ENCODE measurements at places on chromosomes 1 and 21. TPM values are rescaled to one million over a fixed set of nuclear protein-coding genes. Genes with fewer than 3 reads are reported as not detected.

The CITED4 gene
- 23.7 TPM for polyA plus RNA-seq

DNA sequence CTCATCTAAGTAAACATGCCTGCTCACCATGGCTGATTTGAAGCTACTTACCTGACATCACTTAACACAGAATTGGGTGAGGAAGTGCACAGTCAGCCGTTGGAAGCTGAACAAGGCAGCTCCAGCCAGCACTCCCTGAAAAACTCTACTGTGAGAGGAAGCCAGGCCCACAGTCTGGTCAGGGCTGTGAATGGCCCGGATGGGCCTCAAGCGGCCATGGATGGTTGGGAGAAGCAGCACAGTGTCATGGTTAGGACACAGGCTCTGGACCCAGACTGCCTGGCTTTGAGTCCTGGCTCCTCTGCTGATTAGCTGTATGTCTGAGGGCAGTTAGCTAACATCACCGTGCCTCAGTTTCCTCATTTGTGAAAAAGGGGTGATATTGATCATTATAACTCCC is 267.8 kb downstream of the GRIK3 start:
- DNase-seq, result no peak

The B3GALT2 gene
- polyA plus RNA-seq, result not detected

DNA sequence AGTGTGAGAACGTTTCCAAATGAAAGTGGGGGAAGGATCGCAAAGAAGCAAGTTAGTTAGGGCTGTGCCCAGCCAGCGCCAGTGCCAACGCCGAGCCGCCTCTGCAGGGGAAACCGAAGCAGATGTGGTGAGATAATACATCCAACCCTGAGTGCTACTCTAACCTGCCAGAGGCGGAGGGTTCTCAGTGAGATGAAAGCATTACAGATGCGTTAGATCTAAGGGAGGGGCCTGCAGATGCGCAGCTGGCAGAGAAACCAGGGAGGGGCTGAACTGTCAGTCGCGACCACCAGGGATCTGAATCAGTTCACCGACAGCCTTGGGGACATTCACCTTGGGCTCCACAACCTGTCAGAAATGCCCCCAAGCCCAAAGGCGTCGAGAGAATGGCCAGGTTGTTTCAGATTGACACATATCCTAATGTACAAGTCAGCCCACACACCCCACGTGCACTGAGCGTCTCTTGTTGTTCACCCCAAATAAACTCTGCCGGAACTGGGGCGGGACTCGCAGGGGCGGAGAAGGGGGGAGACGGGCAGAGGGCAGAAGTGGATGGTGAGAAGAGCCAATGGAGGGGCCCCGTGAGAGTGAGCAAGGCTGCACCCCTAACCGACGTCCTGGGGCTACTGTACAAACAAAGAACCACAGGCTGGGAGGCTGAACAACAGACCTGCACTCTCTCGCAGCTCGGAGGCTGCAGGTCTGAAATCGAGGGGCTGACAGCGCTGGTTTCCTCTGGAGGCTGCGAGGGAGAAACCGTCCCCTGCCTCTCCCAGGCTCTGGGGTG is 8.7 kb upstream of the UMODL1 start:
- no peak for DNase-seq

DNA sequence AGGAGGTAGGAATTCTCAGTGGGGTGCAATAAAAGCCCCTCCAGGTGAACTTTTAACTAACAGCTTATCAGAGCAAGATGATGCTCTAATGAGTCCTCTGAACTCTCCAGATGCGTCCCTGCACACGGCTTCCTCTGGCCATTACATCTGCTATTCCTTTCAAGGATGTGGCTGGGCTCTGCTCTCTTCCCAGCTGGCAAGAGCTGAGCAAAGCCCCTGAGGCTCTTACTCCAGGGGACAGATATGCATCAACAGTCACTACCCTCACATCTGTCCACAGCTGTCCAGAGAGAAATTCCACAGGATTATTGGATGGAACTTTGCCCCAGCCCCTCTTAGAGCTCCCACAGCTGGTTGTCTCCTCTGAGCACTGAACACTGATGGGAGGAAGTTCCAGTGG is 267.8 kb downstream of the C1orf94 start:
- DNase-seq, result no peak

DNA sequence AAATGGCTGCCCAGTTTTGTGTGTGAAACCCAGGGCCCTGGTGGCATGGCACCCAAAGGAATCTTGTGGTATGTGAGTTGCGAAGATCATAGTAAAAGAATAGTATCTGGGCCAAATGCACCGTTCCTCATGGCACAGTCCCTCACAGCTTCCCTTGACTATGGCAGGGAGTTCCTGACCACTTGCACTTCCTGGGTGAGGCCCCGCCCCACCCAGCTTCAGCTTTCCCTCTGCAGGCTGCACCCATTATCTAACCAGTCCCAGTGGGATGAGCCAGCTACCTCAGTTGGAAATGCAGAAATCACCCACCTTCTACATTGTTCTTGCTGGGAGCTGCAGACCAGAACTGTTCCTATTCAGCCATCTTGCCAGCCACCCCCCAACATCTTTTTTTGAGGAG is 63.0 kb downstream of the SLC5A9 start:
- DNase-seq, result no peak

The GUCA2A gene
- polyA plus RNA-seq, result not detected
